ENCODE measurements at places on chromosomes 7 and 10.

DNA sequence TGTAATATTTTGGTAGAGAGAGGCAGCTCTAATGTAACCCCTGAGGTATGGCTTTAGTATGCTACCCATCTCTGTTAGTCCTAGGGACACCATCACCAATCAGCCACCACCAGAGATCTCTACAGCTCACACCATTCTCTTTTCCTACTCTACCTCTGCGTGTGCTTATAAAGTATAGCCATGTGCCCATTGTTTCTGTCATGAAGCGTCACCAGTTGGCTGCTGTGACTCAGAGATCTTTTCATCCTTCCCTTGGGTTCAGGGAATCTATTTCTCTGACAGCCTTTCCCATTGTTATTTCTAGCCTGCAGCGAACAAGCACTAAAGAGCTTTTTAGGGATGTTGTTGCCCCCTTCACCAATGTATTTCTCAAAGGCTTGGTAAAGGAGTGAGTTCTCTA, 103.3 kb downstream of the TPST1 start:
- DNase-seq: no peak

DNA sequence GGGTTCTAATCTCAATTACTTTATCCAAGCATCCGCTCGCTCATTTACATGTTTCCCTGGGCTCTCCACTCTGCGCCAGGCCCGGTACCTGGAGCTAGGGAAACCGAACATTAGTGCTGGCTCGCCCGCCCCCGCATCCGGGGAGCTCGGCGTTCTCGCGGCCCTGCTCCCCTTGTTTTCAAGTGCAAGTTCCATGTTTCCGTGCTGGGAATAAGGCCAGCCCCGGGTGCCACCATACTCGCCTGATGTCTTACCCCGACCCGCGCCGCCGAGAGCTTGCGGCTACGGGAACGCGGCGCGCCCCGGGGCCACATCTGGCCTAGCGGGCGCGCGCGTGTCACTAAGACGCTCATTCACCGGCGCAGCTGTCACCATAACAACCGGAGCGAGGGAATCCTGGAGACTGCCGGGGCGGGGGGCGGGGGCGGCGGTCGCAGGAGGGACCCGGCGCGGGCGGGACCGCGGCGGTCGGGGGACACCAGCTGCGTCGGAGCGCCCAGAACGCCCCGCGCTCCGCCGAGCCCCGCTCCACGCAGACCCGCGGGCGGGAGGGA, at the start of gene NEURL1:
Gene NEURL1 (plus strand): TSS at position 344 of the 554 bp plus-strand sequence. CDS start 683 bp downstream, outside the sequence.
- DNase-seq: no peak

DNA sequence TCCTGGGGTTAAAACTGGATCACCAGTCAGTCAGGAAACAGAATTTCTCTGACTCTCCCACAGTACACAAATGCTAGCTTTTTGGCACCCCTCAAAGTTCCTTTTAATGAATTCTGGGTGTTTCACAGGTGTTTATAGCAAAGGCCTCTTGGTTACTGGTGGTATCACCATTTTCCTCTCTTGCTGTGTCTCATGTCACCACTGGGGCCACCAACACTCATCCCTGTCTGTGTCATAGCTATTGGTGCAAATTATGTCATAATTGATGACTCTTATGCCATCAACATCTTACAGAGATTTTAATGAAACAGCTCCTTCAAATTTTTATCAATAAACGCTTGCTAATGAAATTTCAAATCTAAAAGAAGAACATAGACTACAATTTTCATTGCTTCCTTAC, 27.7 kb upstream of the OSBPL3 start:
- DNase-seq: no peak

- no peak for DNase-seq
Measured at GRCh38 chr7:127803626-127804025, 151.6 kb downstream of the SND1 start.

DNA sequence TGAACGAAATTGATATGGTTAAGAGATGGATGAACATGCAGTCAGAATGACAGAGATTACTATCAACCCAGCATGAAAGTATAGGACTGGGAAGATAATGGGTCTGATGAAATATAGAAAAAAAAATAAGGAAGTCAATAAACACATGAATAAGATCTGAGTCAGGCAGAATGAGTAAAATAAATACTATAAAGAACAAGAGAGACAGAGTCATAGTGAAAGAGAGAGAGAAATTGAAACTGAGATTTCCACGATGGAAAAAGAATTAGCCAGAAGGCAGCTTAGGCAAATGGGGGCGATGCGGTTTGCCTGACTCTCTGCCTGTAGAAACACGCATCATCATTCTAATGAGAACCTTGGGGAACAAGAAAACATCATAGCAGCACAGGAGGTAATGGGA, 26.6 kb downstream of the SEMA3D start:
- DNase-seq: no peak

DNA sequence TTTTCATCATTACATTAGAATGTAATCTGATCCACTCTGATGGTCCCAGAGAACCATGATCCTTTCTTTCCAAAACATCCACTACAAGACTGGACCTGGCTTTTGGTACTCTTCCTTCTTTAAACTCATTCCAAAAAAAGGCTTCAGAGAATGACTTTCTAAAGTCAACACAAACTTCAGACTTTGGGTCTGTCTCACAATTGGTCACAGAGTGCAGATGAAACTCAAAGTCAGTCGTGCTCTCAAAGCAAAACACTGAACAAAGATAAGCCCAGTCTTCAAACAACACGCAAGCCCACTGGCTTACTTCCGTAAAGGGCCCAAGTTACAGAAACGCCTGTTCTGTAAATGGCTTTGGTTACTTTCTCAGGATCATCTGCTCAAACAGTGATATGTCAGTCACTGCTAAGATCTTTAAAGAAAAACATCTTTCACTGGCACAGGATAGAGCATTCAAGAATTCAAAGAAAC, 250.9 kb upstream of the MKLN1 start:
- DNase-seq: no peak

GRCh38 chr7:30470771-30471170, 7.8 kb downstream of the NOD1 start:
- DNase-seq: no peak

DNA sequence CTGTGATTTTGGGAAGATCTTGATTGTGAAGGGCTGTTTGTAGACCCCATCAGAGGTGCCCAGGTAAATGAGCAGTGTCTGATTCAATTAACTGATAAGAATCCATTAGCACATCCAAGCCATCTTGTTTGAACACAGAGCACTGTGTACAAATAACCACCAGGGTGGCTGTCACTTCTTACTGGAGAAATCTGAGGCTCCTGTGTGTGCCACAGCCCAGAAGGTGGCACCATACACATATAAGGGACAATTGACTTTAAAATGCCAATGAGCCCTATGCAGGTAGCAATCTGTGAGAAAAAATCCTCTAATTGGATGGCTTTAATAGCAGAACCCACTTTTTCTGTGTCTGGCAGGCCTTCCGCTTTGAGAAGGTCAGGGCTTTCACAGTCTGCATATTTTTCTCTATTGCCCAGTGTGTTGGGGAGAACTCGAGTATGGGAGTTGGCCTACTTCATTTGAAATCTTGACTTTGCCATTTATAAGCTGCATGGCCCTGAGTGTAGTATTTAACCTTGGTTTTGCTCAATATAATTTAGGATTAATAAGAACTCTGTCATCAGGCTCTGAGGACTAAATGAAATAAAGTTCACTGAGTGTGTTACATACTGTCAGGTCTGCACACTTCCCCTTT, 517.4 kb downstream of the CCSER2 start:
- no peak for DNase-seq

- DNase-seq: no peak
Measured at GRCh38 chr7:80428161-80429054, 83.5 kb downstream of the GNAT3 start.

DNA sequence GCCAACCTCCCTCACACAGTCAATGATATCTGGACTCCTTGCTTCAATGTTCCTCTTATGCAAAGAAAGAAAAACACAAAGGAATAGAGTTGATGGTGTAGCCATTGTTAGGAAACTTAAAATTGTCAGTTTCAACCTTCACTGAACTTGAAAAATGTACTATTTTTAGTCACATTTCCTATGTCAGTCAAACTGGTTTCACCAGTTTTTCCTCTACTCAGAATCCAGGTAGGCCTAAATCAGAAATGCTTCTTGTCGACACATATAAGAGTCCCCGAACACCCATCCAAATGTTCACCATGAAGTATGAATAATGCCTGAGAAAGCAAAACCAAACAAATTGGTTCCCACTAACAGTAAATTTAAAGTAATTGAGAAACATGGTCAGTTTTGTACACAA, 42.4 kb upstream of the ZMYND11 start:
- no peak for DNase-seq

- no peak for DNase-seq
Measured at GRCh38 chr7:1549357-1550004, 6.5 kb downstream of the TMEM184A start.

DNA sequence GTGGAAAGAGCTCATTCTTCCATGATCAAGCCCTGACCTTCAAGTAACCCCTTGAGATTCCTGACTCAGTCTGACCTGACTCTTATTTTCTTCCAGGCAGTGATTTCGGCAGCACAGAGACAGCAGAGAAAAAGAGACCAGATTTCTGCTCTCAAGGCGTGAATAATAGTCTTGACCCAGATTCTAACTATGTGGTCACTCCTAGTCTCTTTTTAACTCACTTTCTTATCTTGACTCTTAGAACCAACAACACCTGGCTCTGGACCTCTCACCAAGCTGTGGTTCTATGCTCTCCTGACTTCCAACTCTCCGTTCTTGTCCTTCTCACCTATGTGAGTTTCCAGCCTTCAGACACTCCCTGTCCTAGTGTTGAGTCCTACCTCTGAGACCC, 36.9 kb upstream of the KDM7A start:
- DNase-seq: no peak

- DNase-seq: no peak
Measured at GRCh38 chr10:76124280-76124679, 692.9 kb downstream of the LRMDA start.

GRCh38 chr7:128402356-128402755, 7.4 kb downstream of the IMPDH1 start:
- no peak for DNase-seq

DNA sequence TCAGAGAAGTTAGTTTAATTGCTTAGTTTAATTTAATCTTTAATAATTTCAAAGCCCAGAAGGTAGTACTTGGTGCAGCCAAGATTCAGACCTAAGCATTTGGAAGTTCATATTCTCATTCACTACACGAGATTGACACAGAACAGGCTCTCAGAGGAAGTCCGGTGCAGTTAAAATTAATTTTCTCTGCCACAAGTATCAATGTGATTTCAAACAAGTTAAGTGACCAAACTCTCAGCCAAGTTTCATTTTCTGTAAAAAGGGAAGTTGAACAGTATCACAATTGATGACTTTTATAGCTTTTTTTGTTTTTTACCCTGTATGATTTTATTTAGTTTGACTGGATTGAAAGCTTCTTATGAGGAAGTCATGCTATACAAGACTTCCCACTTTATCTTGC, 1494.9 kb upstream of the LRRTM3 start:
- no peak for DNase-seq

DNA sequence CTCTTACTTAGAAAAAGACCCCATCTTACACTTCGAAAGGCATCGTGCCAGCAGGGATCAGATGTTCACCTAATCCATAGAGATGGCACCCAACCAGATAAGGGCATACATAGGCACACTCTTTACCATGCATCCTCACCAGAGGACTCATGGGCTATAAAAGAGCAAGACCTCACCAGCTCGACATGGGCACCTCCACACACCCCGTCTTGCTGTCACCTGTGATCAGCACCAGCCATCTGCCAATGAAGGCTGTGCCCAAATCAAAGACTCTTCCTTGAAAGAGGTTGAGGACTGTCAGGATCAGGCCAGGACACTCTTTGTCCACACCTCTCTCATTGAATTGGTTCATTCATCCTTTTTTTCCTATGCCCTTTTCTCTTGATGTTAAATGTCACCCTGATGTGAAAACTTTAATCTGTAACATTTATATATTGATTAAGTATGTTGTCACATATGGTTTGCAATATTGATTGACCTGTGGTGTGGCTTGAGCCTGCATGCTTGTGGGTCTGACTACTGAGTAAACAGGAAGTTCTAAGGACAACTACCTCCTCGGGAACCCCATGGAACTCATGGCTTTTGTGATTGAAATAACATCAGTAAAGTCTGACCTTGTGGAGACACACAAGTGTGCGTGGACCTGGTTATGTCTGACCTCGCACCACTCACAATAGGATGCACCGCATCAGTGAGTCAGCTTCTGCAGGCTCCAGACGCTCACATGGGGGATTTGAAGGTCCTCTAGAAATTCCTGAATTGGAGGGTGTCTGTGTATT, 75.5 kb downstream of the HTR5A start:
- DNase-seq: no peak

GRCh38 chr10:47402641-47403301, 18.7 kb upstream of the ZNF488 start:
- peak; percentile 82 for DNase-seq

DNA sequence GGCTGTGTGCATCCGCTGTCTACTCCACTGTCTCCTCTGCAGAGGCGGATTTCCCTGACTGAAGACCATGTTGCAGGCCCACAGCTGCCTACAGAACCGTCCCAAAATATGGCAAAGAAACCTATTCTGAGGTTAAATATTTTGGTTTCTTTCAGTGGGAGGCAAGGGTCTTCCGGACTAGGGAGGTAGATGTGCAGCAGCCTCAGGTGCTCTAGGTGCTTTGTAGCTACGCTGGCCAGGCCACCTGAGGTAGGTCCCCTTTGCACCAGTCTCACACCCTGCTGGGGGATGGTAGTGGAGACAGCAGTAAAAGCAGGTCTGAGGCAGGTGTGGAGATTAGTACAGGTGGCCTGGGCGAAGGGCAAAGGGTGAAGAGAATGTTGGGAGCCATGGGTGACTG, 8.2 kb upstream of the PILRB start:
- no peak for DNase-seq

GRCh38 chr10:69318867-69319727, 40.8 kb downstream of the HK1 start:
- no peak for DNase-seq

DNA sequence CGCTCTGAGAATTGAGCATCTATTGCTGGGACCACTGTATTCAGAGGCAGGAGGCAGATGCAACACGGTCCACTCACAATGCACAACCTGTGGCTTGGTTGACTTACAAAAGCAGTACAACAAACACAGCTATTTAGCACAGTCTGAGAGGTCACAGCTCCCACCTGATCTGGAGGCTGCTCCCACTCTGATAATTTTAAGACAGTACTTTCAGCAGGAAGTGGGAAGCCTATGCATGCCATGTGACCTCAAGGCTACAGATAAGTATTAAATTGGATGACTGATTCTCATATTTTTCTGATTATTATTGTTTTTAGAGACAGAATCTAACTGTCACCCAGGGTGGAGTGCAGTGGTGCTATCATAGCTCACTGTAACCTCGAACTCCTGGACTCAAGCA, 659.3 kb downstream of the PARD3 start:
- no peak for DNase-seq

GRCh38 chr7:13628239-13629001, 361.0 kb downstream of the ETV1 start:
- peak; percentile 46 for DNase-seq

Data from HS-5 (cell line).